ENCODE measurements at places on chromosomes 7 and 10. TPM values are rescaled to one million over a fixed set of nuclear protein-coding genes. Genes with fewer than 3 reads are reported as not detected.

DNA sequence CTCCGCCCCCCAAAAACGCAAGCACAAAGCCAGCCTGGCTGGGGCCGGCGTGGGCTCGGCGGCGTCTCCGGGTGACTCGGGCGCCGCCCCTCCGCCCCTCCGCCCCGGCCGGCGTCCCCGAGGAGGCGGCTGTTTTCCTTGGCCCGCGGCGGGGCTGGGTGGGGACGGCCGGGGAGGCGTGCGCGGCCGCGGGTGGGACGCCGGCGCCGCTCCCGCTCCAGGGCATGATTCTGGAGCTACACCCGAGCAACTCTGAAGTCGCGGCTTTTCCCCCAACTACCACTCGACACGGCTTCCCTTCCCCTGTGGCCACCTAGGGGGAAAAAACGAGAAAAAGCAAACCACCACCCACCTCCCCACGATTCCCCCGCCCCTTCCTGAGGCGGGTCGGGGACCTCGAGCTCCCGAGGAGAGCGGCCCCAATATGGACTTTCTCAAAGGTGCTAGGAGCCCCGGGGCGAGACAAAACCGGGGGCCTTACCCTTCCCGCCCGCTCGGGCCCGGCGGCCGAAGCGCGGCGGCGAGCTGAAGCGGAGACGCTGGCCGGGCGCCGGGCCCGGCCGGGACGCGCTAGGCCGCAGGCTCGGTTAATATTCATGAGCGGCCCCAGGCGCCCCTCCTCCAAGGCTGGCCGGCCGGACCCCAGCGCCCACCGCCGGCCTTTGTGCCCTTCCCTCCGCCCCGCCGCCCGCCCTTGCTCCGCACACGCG is 856 bp downstream of the ARHGAP21 start:
- peak overlapping the region; percentile 87 for H3K27ac ChIP-seq
- no peaks in the 10 kb centered on the region for H3K36me3 ChIP-seq
- H3K4me1 ChIP-seq = no peaks in the 10 kb centered on the region
- peak overlapping the region; percentile 69 for H3K4me3 ChIP-seq
- H3K27me3 ChIP-seq = no peaks in the 10 kb centered on the region

GRCh38 chr7:158646766-158647474 is 57.7 kb downstream of the NCAPG2 start:
- no peaks in the 10 kb centered on the region for H3K36me3 ChIP-seq
- no peak overlapping the region for H3K4me3 ChIP-seq

GRCh38 chr7:14760730-14761478 is 141.6 kb downstream of the DGKB start:
- H3K36me3 ChIP-seq = no peaks in the 10 kb centered on the region
- H3K27ac ChIP-seq = no peak overlapping the region
- no peaks in the 10 kb centered on the region for H3K27me3 ChIP-seq
- H3K4me3 ChIP-seq = no peak overlapping the region
- peak; percentile 30 for DNase-seq
- H3K4me1 ChIP-seq = no peaks in the 10 kb centered on the region

GRCh38 chr7:101277155-101277554 is 32.3 kb upstream of the FIS1 start:
- H3K27ac ChIP-seq = no peak overlapping the region
- H3K27me3 ChIP-seq = no peaks in the 10 kb centered on the region
- H3K4me1 ChIP-seq = no peaks in the 10 kb centered on the region

- H3K27me3 ChIP-seq = no peaks in the 10 kb centered on the region
- H3K4me1 ChIP-seq = no peaks in the 10 kb centered on the region
- no peak for DNase-seq
- H3K36me3 ChIP-seq = no peaks in the 10 kb centered on the region
- no peak overlapping the region for H3K27ac ChIP-seq
These were observed 158.0 kb upstream of the RHEB start for GRCh38 chr7:151677581-151678226.

GRCh38 chr10:67045404-67045803 is 119.6 kb downstream of the LRRTM3 start:
- H3K27me3 ChIP-seq = no peaks in the 10 kb centered on the region
- no peak for DNase-seq
- H3K36me3 ChIP-seq = no peaks in the 10 kb centered on the region
- H3K4me1 ChIP-seq = no peaks in the 10 kb centered on the region
- H3K4me3 ChIP-seq = no peak overlapping the region

DNA sequence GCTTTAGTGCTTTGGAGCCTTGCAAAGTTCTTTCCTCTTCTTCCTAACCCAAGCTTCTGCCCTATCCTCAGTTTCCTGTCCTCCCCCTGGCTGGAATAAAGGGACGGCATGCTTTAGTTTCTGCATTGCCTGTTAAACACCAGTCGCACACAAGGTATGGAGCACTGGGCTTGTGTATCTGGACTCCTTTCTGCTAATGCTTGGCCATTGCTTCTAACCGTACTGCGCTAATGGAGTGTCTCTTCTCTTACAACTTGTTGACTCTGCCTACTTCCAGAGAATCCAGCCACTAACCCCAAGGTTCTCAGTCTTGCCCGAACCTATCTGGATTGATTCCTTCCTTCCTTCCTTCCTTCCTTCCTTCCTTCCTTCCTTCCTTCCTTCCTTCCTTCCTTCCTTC is 120.6 kb downstream of the REEP3 start:
- no peak overlapping the region for H3K27ac ChIP-seq
- H3K27me3 ChIP-seq = no peaks in the 10 kb centered on the region
- H3K4me1 ChIP-seq = peaks cover 2% of the 10 kb centered on the region
- no peaks in the 10 kb centered on the region for H3K36me3 ChIP-seq
- DNase-seq = no peak

DNA sequence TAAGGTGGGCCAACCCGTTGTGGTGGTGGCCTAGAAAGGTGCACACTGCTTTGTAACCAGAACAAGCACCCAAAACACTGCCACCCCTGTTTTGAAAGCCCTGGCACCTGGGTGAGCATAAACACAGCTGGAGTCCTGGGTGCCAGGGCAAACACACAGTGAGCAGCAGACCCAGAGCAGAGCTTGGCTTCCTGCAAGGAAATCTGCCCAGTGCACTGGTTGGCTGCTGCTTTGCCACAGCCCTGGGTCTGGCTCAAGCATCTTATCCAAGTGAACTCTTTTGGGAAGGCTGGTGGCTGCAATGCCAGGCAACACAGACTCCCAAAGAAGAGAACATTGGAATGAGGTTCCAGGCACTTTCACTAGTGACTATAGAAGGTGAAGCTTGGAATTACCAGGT is 145.5 kb upstream of the PDE1C start:
- H3K27me3 ChIP-seq = no peaks in the 10 kb centered on the region
- H3K4me3 ChIP-seq = no peak overlapping the region

DNA sequence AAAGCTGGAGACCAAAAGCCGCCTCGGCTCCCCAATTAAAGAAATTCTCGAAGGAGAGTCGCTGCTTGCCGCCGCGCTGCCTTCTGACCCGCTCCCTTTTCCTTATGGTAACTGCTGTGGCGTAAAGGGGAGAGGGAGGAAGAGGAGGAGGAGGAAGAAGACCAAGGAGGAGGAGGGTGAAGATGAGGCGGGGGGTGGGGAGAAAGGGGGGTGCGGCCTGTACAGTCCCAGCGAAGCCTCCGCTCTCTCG is 388 bp downstream of the CNOT4 start:
- DNase-seq = no peak
- H3K36me3 ChIP-seq = no peaks in the 10 kb centered on the region
- peak overlapping the region; percentile 90 for H3K27ac ChIP-seq
- no peaks in the 10 kb centered on the region for H3K27me3 ChIP-seq
- H3K4me3 ChIP-seq = peak overlapping the region; percentile 82

DNA sequence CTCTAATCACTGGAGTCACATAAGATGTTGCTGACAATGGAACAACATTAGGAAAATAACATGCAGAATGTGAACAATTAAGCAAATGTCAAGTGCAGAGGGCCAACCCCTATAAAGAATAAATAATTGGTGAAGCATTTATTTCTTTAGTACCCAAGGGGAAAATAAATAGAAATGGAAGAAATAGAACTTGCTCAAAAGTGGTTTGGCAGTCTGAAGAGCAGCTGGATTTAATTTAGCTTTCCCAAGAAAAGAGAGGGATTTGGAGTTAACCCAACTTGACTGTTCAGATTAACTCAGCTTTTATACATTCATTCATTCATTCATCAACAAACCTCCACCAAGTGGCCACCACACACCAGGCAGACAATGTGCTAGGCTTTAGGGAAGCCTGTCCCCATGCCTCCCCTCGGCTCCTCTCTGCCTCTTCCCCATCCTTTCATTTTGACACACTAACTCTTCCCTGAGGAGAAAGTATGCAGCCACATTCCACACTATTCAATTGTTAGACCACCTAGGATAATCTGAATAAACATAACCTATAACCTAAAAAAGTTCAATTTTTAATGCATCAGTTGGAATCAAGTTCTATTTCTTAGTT is 295.5 kb downstream of the AHR start:
- no peak overlapping the region for H3K27ac ChIP-seq
- no peaks in the 10 kb centered on the region for H3K36me3 ChIP-seq
- peak; percentile 54 for DNase-seq
- no peak overlapping the region for H3K4me3 ChIP-seq

DNA sequence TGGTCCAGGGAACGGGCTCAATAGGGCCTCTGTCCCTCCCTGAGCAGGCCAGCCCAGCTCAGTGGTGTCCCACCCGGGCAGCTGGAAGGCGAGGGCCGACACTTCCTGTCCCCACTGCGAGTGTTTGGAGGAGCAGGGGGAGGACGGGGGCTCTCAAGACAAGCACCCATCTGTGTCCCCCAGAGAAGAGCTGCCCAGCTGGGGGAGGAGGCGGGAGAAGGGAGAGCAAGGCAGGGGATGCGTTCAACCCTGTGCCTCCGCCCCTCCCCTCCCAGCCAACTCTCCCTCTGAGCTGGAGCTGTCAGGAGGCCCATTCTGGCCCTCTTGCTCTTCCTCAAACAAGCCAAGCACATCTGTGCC is 35.7 kb downstream of the ZCCHC24 start:
- no peaks in the 10 kb centered on the region for H3K27me3 ChIP-seq
- no peak overlapping the region for H3K4me3 ChIP-seq
- no peak overlapping the region for H3K27ac ChIP-seq
- H3K4me1 ChIP-seq = peaks cover 38% of the 10 kb centered on the region
- no peaks in the 10 kb centered on the region for H3K36me3 ChIP-seq
- DNase-seq = peak; percentile 43

DNA sequence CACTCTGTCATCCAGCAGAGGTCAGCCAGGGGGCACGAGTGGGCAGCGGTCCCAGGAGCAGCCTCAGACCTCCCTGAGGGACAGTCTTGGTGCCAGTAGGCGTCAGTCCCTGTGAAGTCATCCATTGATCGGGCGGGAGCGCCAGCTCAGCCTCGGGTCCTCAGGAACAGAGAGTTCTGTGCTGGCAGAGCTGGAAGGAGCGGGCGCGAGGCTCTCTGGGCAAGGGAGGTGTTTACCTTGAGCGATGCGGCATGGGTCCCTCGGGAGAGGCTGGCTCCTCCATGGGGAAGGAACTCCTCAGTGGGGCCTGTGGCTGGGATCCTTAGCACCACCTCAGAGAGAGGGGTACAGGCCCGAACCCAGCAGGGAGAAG is 101.1 kb upstream of the PPIF start:
- H3K27me3 ChIP-seq = no peaks in the 10 kb centered on the region
- no peak for DNase-seq
- no peaks in the 10 kb centered on the region for H3K4me1 ChIP-seq
- no peaks in the 10 kb centered on the region for H3K36me3 ChIP-seq
- H3K27ac ChIP-seq = peak overlapping the region; percentile 60

DNA sequence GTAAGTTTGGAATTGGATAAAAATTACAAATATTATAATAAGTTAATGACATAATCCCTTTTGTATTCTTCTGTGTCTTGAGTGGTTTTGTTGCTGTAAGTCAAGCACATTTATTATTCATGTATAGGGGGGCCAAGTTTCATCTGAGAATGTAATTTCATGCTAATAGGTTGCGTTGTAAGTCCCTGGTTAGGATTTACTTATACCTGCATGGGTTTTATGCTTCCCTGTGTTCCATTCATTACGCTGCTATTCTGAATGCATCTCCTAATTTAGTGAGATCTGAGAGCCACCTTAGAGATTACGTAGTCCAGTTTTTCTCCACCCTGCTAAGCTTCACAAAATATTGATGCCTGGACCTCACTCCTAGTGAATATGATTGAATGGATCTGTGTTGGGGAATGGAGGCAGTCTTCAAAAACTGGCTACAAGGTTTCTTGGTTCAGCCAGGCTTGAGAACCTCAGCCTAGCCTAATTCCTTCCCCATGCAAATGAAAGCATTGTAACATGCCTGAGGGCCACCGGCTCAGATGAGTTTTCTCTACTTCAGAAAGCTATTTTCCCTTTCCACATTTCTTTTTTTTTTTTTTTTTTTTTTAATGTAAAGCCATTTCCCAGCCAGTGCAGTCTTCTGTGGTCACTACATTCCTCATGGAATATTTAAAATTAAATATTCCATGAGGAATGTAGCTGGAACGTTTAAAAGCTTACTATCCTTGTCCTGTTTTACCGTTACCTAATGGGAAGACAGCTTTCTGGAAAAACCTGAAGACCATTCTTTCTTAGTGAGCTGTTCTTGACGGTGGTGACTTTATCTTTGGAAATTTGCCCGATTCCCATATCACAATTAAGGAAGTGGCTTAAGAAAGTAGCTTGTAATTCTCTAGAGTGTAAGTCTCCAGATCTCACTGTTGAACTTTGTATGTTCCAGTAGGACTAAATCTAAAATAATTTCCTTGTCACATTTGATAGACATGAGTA is 16.0 kb downstream of the PAPSS2 start:
- H3K4me3 ChIP-seq = no peak overlapping the region
- H3K27me3 ChIP-seq = no peaks in the 10 kb centered on the region
- H3K4me1 ChIP-seq = no peaks in the 10 kb centered on the region
- no peak for DNase-seq

DNA sequence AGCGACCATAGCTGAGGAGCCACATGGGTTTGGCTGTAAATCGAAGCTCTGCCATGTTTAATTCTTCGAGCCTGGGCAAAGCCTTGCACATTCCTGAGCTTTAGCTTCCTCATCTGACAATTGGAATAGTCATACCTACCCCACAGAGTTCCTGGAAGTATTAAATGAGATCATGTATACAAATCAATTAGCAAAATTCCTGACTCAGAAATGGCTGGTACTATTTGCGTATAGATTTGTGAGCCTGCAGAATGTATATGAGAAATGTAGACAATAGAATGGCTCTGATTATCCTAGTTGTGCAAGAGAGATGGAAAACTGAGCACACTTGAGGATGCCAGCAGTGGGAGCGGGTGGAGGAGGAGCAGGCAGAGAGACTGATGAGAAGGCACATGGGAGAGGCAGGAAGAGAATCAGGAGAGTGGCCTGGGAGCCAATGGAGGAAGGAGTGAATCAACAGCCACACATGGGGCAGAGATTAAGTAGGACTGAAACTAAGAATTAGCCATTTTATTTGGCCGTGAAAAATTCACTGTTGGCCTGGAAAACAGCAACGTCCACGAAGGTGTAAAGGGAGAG is 128.0 kb upstream of the C1GALT1 start:
- no peak overlapping the region for H3K27ac ChIP-seq
- H3K4me1 ChIP-seq = no peaks in the 10 kb centered on the region
- no peaks in the 10 kb centered on the region for H3K36me3 ChIP-seq
- no peak for DNase-seq
- no peaks in the 10 kb centered on the region for H3K27me3 ChIP-seq
- no peak overlapping the region for H3K4me3 ChIP-seq

PLEKHS1 gene
- total RNA-seq = 0.41 TPM

ATOH7 gene
- total RNA-seq = 0.16 TPM

C10orf143 gene
- total RNA-seq = 6.6 TPM

LIPN gene
- total RNA-seq = 0.41 TPM

TMEM130 gene
- total RNA-seq = 5.0 TPM

PYROXD2 gene
- total RNA-seq = 14.1 TPM

TRIM73 gene
- total RNA-seq = 4.3 TPM
